ENCODE measurements at places on chromosomes 6 and 20.

DNA sequence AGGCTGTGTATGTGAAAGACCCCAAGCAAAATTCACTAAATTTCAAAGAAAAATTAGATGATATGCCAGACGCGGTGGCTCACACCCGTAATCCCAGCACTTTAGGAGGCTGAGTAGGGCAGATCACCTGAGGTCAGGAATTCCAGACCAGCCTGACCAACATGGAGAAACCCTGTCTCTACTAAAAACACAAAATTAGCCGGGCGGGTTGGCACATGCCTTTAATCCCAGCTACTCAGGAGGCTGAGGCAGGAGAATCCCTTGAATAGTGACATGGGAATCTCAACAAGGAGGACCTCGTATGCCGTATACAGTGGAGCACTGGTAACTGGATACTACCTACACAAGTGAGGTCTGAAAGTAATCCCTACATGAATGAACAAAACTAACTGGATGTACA is 92.7 kb upstream of the JARID2 start:
- DNase-seq: no peak

DNA sequence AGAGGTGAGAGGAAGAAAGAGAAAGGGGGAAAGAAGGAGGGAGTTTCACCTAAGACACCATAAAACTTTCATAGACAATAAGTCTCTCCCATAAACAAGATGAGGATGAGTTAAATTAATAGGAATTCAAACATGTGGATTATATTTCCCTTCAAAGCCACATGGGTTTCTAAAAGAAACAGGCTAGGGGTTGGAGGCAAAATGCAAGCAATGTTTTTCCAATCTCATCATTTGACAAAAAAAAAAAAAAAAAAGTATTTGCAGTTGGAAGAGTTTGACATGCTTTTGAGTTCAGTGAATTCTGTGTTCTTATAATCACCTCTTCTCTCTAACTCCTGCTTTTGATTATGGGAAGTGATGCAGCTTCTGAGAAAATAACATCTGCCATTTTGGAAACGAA is 286.5 kb upstream of the PRND start:
- DNase-seq: no peak

DNA sequence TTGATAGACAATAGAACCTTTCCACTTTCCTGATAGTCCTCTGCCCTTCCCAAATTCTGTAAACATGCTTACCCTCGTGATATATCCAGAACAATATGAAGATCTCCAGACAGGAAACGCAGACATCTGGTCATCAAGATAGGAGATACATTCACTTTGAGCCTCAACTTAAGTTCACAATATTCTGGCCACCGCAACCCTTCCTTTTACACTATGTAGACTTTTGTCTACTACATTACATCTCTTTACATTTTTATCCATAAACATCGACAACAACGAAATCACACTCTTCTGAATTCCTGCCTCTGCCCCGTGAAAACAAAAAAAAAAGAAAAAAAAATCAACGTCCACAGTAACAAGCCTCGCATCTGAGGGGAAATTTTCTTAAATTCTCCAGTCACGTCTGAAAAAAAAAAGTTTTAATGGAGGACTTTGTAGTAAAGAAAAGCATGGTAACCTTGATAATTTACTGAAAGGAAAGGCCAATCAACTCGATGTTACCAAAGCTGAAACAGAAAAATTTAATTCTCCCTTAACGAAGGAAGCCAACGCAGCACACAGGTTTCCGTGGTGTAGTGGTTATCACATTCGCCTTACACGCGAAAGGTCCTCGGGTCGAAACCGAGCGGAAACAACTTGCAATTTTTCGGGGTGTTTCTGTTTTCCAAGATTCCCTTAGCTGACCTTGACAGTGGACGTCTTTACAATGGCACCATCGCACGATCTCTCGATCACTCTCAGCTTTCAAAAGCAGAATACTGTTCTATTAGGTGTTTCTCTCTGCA is 21.8 kb downstream of the POM121L2 start:
- peak; percentile 3 for DNase-seq

DNA sequence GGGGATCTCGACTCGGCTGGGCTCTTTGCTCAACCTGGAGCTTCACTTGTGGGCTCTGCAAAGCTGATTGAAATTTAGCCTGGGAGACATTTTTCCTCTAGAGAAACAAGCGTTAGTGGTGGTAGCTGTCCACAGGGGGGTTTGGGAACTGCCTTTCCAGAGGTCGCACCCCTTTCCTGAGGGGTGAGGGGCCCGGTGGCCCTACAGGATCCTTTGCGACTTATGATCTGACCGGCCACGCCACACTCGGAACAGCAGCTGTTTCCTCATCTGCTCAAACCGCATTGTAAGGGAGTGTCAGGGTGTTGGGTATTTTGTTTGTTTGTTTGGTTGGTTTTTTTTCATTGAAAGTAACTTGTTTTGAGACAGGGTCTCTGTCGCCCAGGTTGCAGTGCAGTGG is 21.0 kb downstream of the PNLDC1 start:
- DNase-seq: no peak

DNA sequence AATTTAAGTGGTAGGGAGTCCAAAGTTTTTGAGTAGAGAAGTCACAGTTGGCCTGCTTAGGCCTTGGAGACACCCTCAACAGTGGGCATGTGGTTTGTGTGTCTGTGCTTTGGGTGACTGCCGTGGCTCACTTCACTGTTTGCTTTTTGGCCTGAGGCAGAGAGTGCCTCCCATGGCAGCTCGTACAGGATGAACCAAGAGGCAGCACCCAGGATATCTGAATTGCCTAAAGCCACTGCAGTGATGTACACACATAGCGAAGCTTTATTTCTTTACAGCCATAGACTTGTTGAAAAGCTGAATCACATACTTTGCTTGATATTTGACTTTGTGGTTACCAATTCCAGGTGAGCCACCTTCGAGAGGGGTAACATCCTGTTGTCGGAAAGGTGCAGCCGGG is 21.6 kb downstream of the RREB1 start:
- no peak for DNase-seq

- DNase-seq: no peak
These were observed 135.6 kb downstream of the SLC24A3 start for GRCh38 chr20:19347943-19348456.

DNA sequence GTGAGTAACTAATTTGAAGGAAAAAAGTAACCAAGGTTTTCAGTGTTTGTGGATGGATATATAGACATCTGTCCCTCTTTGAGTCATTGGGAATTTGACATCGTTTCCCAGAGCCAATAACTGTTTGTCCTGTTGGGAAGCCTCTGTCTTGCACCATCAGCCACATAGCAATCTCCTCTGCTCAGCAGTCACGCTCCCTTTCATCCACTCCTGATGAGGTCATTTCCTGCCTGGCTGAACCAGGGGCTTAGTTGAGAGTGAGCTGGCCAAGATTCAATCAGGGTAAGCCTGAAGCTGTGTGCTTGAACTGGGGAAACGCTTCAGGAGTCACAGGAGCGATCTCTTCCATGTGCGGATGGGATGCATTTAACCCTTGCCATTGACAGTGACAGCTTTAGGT is 121.5 kb upstream of the FOXQ1 start:
- DNase-seq: no peak

GRCh38 chr6:43910149-43910637 is 140.2 kb downstream of the VEGFA start:
- no peak for DNase-seq

DNA sequence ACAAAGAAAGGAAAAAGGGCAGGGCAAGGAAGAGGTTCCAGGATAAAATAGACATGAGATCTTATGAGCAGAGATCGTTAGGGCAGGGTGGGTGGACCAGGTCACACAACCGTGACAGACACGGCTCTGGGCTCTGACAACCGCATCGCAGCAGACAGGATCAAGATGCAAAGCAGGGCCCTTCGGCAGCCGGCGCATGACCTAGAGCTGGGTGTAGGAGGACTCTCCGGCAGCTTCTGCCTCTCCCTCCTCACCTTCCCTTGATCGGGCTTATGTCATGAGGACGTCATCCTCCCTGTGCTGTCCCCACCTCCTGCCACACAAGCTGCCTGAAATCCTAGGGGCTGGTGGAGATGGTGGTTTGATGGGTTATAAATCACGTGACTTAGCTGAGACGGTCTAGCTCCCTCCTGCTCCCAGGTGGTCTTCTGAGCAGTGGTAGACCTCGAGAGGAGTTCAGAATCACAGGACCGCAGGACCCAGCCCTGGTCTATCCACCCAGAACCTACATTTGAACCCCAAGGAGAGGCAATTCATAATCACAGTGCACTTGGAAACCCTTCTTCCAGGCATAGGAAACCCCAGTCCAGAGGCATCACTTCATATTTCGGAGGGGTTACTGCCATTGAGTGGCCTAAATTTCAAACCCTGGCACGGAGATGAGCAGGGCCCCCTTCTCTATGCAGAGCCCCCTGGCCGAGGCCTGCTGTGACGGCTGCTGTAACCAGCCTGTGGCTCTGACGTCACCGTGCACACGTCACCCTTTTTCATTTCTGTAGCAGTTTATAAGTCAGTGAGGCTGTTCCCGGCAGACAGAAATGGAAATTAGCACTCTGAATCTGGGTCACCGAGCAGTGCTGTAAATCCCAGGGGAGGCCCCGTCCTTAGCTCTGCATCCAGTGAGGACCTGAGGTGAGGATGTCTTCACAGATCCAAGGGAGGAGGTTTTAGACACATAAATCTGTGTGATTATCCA is 8.7 kb upstream of the CCR6 start:
- no peak for DNase-seq
